ENCODE measurements at places on chromosomes 12 and 14.

DNA sequence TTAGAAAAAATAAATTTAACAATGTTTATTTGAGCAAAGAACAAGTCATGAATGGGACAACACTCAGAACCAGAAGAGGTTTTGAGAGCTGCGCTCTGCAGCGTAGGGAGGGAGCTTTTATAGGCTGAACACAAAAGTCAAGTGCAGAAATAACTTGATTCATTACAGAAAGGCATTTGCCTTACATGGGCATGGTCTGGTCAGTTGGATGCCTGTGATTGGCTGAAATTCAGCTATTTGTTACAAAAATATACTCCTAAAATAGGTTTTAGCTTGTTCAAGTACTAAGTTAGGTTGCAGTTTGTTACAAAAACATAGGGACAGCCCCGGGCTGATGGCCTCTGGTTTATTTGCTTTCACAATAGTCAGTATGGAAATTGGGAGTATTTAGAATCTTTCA is 118.0 kb downstream of the NUAK1 start:
- DNase-seq, result no peak

GRCh38 chr14:70237710-70238109 is 49.0 kb upstream of the SLC8A3 start:
- no peak for DNase-seq

GRCh38 chr12:98587084-98587483 is 6.4 kb upstream of the SLC25A3 start:
- no peak for DNase-seq

- DNase-seq, result peak; percentile 69
These were observed 27.4 kb upstream of the SMUG1 start for GRCh38 chr12:54215989-54216796.

GRCh38 chr14:34981743-34982420 is 910 bp upstream of the SRP54 start:
- DNase-seq, result peak; percentile 71

DNA sequence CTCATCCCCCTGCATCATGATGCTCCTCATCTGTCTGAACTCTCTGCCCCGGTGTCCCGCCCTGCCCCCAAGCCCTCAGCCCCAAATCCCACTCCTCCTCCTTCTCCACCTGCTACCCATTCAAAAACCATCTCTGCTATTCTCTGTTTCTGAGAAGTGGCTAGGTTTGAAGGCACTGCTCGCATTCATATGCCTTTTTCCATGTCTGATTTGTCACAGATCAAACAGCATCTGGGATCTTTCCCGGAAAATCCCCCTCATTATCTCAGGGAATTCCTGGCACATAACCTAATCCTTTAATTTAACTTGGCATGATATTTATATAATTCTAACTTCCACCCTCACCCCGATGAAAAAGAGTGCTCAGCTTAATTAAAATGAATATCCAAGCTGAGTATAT is 3.3 kb upstream of the ADAM20 start:
- DNase-seq, result no peak

DNA sequence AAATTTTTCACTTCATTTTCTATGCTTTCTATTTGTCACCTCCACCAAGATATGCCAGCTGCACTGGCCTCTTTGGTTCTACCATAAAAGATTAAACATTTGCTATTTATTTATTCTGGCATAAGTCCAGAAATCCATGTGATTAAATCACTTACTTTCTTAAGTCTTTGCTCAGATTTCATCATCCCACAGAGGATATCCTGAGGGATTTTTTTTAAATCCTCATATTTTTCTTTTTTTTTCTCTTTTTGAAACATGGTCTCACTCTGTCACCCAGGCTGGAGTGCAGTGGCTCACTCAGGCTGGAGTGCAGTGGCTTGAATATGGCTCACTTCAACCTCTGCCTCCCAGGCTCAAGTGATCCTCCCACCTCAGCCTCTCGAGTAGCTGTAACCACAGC is 645.4 kb upstream of the ATXN7L3B start:
- DNase-seq, result no peak

DNA sequence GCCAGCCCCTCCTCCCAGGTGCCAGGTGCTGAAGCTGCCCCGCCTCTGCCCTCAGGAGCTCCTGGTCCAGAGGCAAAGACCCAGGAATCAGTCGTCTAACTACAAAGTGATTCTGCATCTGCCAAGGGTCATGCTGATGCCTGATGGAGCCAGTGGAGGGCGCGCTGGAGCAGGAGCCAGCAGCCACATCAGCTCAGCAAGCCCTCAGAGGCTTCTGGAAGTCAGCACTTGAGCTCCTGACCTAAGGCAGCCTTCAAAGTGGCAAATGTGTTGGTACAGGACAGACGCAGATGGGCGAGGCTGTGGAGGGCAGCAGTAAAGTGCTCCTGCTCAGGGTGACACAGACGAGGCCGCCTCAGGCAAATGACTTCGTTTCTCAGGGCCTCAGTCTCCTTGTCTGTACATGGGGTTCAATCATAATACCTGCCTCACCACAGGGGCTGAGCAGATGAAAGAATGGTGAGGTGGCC is 10.9 kb downstream of the C12orf43 start:
- peak; percentile 75 for DNase-seq

DNA sequence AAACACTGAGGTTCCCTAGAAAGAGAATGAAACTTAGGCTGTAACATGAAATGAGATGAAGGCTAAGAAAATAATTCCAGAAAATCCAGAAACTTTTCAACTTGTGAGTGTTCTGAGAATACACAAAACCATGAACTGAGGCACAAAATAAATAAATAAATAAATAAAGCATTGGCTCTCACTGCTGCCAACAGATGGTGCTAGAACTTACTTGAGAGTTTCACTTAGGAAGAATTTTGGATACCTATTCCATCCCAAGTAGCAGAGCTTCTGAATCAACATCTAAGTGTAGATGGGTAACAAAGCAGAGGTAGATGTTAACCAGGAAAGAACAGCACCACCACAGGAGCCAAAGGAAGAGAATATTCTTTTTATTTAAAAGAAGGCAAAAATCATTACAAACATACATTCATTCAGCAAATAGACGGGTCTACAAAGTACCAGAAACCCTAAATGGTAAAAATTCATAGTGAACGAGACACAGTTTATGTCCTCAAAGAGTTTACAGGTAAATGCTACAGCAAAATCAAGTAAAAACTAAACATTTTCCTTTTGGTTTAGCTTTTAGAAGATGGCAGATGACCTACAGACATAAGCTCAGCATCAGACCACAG is 16.7 kb downstream of the EPS8 start:
- peak; percentile 41 for DNase-seq

GRCh38 chr14:56324454-56324853 is 206.2 kb downstream of the PELI2 start:
- no peak for DNase-seq

- no peak for DNase-seq
These were observed 24.2 kb upstream of the NEDD1 start for GRCh38 chr12:96882862-96883261.

DNA sequence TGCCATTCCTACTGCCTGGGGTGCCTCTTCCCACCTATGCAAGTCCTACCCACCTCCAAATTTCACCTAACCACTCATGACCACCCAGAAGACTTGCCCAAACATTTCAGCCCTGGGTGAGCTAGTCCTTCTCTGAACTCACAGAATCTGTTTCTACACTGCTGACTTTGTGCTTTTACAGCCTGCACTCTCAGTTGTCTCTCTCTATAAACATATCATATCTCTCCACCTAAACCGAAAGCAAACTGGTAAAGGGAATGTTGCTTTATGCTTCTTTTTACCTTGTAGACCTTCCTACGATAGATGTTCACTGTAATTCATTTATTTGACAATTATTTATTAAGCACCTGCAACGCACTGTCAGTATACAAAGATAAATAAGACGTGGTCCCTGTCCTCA is 38.1 kb upstream of the RNASE3 start:
- no peak for DNase-seq

GRCh38 chr14:40467969-40468368 is 1035.7 kb upstream of the FBXO33 start:
- DNase-seq, result no peak

- DNase-seq, result no peak
These were observed 1112.7 kb downstream of the LRFN5 start for GRCh38 chr14:42719391-42719790.

GRCh38 chr14:98847521-98848468 is 424.2 kb downstream of the BCL11B start:
- no peak for DNase-seq

- DNase-seq, result no peak
These were observed 142.8 kb upstream of the TMCC3 start for GRCh38 chr12:94793191-94793595.

GRCh38 chr12:110585231-110585799 is 2.2 kb upstream of the PPTC7 start:
- no peak for DNase-seq

DNA sequence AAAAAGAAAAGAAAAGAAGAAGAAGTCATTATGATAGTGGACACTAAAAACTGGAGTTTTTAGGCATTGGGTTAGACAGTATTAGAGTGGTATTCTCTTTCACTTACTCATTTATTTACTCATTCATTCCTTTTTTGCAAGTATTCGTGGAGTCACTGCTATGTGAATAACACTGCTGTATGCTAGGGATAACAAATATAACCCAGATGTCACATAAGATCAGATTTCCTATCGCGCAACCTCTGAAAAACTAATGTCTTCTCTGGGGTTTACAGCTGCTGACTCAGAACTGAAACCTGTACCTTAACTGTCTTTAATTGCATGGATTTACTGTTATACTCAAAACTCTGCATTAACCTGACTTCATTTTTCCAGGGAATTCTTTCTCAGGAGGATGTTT is 353.7 kb downstream of the LRIG3 start:
- no peak for DNase-seq

DNA sequence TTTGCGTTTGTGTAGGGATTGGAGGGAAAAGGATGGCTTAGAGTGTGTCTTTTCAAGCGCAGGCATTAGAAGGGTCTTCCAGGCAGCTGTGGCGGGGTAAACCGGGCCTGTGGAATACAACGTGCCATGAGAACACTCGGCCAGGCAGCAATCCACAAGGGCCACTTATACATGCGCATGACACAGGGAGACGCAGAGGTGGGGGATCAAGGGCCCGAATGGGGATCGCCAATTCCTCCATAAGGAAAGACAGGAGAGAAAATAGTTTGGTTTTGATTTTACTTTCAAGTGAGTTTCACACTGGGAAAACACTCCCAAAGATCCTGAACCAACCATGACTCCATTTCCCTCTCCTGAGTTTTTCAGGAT is 71.6 kb downstream of the SPRING1 start:
- no peak for DNase-seq

DNA sequence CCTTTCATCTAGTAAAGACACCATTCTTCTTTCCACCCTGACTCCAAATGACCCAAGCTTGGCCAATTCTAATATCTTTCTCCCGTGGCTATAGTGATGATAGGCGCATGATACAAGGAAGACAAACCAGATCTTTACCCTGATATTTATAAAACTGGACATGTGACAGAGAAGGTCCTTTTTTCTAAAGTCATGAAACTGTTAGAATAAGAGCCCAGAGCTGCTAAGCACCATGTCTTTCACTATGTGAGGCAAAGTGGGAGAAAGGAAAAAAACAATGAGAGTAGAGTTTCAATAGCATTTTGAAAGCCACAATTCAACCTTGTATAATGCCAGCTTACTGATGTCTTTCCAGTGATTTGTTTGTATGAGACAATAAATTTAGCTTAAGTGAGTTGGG is 212.4 kb downstream of the RASSF9 start:
- no peak for DNase-seq

DNA sequence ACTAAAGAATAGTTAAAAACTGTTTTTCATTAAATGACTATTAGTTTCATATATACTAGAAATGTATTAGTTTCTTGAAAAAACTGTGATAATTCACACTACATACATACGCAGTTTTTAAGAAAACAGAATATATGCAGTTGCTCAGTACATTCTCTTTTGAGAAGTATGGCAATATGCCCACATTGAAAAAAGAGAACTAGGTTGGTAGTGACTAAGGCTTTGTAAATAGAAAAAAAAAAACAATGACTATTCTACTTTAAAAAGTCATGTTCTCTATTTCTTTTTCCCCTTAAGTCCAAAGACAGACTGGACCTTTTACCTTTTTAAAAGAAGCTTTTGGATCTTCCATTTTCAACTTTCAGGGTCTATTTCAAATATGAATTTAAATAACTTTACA is 25.0 kb downstream of the SNX6 start:
- no peak for DNase-seq

DNA sequence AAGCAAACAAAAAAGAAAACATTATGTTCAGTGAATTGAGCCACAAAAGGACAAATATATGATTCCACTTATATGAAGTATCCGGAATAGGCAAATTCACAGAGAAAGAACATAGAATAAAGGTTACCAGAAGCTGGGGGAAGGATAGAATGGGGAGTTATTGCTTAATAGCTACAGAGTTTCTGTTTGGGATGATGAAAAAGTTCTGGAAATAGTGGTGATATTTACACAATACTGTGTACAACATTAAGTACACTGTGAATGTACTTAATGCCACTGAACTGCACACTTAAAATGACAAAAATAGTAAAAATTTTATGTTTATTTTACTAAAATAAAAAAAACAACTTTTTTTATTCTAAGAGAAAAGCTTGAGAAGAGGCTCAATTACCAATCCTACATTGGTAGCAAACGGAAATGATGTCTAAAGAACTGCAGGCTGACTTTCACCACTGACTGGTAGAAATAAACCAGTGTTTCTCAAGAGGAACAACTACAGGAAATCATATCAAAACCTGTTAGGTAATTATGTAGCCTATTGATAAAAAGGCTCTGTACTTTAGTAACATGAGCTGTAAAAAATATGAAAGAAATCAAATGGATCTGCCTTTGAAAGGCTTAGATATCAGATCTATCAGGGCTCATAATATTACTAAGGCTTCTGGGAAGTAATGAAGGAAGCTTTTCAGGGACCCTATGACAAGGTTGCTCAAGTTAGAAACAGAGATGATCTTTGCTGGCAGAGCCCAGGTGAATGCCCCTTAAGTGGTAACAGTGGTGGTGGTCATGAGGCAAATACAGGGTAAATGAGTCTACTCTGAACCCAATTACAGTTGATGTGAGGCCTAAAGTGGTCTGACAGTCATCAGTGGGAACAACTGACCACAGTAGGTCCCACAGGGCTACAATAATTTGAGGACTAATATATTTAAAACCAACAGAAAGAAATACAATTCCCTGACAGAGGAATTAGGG is 41.3 kb downstream of the BAZ1A start:
- no peak for DNase-seq

GRCh38 chr12:92360543-92360942 is 214.9 kb upstream of the BTG1 start:
- no peak for DNase-seq

DNA sequence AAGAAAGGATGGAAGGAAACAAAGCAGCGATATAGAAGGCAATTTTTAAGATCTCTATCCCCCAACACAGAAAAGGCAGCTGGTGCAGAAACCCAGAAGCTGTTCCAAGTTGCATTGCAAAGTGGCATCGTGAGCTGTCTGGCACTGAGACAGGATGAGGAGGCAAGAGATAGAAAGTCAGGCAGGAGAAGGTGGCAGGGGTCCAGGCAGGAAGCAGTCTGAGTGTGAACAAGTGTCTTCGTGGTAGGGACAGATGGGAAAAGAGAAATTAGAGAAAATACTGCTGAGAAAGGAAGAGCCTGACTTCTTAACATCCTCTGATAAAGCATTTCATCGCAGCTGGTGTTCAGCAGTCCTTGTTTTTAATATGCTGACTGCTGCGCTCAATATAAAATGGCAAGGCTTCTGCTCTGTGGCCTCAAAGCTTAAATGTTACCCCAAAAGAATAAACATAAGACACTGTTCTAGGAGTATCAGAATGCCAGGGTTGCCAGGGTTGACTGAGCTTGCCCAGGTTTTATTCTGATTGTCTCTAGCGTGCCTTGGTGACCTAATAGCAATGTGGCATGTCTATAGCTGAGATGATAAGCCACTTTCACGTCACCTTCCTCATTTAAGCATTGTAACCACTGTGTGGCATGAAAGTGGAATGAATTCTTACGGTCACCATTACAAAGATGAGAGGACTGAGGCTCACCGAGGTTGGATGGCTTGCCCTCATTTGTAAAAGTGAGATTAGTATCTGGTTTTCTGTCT is 397.6 kb downstream of the NUAK1 start:
- no peak for DNase-seq
